Foreskin keratinocyte (primary cell): ENCODE measurements at places on chromosomes 5 and 9. TPM values are rescaled to one million over a fixed set of nuclear protein-coding genes. Genes with fewer than 3 reads are reported as not detected.

IFNA21 gene
- polyA plus RNA-seq = not detected in 2 replicates

- DNase-seq = no peak
These were observed 176.9 kb downstream of the RAB3C start for GRCh38 chr5:58759745-58760144.

WDR38 gene
- polyA plus RNA-seq = not detected in 2 replicates

COL23A1 gene
- polyA plus RNA-seq = 0.03 and 0.07 TPM in 2 replicates

SLC25A2 gene
- not detected in 2 replicates for polyA plus RNA-seq

GRCh38 chr5:178323961-178324360 lies 91.4 kb upstream of the PHYKPL start:
- no peak for DNase-seq
